KBM-7 (cell line): ENCODE measurements at places on chromosomes 12 and 14.

- no peak for DNase-seq
These were observed 106.2 kb downstream of the NCOR2 start for GRCh38 chr12:124461241-124461673.

- DNase-seq: no peak
These were observed 52.5 kb downstream of the GALNT9 start for GRCh38 chr12:132276827-132277373.

DNA sequence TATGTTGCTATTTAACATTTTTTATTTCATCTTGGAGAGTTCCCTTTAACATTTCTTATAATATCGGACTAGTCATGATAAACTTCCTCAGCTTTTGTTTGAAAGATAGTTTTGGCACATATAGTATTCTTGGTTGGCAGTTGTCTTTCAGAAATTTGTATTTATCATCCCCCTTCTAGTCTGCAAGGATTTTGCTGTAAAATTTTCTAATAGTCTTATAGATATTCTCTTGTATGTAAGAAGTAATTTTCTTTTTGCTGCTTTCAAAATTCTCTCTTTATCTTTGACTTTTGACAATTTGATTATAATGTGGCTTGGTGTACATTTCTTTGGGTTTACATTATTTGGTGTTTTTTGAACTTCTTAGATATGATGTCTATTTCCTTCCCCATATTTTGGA is 116.0 kb upstream of the AVPR1A start:
- no peak for DNase-seq

DNA sequence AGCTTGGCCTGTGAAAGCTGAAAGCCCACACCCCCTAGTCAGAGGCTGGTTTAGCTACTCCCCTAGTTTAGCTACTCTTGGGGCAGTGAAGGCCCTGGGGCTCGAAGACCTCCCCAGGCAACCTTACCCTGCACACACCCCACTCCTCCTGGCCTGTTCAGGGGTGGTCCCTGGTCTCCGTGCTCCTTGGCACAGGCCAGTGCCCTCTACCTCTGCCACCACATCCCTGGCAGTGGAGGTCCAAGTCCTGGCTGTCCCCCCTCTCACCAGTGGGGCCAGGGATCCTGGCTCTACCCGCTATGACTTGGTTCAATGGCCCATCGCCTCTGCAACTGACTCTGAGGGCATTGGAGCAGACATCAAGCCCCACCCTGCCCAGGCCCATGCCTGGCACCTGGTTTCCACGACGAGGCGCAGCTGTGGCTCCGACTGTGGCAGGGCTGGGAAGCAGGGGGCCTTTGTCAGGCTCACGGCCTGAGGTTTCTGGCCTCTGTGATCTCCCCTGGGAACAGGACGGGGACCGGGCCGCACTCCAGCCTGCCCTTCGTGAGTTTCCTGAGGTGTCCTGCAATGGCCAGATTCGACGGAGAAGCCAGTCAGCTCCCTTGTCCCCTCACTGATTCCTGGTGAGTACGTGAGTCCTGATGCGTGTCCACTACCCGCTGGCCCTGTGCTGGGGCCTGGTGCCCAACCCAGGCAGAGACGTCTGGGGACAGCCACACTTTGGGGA is 5.7 kb downstream of the TMEM121 start:
- no peak for DNase-seq

DNA sequence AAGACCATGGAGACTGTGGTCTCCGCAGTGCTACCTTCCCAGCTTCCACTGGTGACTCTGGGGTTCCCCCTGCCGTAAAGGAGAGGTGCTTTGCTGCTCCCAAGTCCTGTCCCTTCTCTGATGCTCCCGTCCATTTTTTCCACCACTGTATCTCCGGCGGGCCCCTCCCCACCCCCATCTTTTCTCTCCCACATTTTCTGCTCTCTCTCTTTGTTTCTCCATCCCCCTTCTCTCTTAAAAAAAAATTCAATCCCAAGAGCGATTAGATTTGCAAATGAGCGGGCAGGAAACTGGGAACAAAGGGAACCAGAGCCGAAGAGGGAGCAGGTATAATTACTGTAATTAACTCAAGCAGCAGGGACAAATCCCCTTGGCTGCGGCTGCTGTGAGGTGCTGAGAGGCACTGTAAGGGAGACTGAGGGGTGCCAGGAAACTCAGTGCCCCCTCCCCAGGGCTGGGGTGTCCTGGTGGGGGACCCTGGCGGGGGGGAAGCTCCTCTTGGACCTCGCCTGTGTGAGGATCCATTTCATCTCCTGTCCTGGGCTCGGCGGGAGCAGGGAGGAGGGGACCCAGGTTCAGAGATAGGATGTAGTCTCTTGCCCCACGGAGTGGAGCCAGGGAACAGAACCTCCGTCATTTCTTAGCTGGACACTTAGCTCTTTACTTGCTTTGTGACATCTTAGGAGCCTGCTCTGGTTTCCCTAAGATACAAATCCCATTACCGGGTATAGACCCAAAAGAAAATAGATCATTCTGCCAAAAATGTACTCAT is 140.4 kb upstream of the NRXN3 start:
- no peak for DNase-seq

GRCh38 chr12:64225626-64226025 is 3.5 kb upstream of the KICS2 start:
- DNase-seq: no peak

DNA sequence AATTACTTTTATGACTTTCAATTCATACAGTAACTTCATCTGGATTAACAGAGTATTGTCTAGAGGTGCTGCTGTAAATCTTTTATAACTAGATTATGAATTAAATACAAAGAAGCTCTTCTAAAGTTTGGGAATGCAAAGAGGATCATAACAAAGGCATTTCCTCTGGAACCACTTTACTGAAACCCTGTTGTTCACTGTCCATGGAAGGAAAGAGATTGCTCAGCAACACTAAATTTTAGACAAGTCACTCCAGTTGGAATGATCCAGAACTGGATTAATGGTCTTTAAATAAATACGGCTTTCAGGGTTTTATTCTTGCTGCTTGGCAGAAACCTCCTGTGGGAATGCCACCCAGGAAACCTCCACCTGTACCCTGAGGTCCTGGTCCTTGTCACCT is 250.6 kb downstream of the KSR2 start:
- DNase-seq: no peak

DNA sequence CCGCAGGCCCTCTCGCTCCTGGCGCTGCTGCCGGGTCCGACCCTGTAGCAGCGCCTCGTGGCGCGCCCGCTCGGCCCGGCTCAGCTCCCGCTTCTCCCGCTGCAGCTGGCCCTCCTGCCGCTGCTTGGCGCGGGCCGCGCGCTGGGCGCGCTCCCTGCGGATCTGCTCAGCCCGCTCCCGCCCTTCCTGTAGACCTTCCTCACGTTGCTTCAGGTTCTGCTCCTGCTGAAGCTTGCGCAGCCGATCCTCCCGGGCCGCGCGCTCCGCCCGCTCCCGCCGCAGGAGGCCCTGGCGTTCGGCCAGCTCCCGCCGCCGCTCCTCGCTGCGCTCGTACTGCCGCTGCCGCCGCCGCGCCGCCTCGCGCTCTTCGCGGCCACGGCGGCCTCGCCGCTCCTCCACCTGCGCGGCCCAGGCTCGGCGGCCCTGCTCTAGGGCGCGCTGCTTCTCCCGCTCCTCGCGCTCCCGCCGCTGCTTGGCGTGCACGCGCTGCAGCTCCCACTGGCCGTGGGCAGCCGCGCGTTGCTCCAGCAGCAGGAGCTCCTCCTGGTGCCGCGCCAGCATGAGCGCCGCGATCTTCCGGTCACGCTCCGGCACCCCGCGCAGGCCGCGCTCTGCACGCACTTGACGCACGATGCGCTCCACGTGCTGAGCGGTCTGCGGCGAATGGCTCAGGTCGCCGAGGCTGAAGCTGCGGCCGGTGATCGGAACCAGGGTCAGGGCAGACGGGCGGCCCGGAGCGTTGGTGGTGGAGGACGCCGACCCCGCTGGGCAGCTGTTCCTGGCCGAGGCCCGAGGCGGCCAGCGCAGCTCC is 2.4 kb downstream of the CCDC177 start:
- DNase-seq: peak; percentile 42

GRCh38 chr12:97283297-97283696 is 179.3 kb upstream of the RMST start:
- peak; percentile 12 for DNase-seq

- DNase-seq: peak; percentile 41
These were observed 20.1 kb downstream of the TSPAN9 start for GRCh38 chr12:3097186-3097804.

- no peak for DNase-seq
These were observed 17.6 kb upstream of the TBC1D30 start for GRCh38 chr12:64806593-64807460.

- no peak for DNase-seq
These were observed 2.0 kb downstream of the SYT10 start for GRCh38 chr12:33437598-33437997.

DNA sequence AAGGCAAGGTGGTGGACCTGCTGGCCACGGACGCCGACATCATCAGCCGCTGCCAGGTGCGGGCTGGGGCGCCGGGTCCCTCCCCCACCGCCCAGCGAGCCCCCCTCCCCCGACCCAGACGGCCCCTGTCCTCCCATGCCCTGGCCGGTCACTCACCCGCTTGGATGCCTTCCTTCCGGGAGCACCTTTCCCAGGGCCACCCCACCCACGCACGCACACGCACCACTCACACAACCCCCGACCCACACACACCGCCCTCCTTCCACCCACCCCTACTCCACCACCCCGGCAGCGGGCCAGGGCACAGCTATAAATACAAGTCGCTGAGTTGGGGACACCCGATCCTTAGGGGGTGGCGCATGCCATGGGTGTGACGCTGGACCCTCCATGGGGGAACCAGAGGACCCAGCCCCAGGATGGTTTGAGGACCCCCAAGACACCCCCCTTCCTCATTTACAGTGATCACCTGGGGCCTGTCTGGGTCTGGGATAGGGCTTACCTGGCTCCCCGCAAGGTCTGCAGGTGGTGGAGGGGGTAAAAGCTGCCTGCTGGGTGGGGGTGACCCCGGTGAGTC is 465 bp downstream of the ADSS1 start:
- no peak for DNase-seq

DNA sequence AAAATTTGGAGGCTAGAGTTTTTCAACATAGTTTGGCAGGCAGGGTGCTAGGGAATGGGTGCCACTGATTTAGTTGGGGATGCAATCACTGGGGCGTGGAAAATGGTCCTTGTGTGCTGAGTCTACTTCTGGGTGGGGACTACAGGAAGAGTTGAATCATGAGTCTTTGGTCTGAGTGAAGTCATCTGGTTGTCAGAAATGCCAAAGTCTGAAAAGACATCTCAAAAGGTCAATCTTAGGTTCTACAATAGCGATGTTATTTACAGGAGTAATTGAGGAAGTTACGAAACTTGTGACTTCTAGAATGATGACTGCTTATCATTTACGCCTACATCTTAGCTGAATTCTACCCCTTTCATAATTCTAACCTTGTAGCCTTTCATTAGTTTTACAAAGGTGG is 209.1 kb downstream of the NUBPL start:
- DNase-seq: peak; percentile 18

DNA sequence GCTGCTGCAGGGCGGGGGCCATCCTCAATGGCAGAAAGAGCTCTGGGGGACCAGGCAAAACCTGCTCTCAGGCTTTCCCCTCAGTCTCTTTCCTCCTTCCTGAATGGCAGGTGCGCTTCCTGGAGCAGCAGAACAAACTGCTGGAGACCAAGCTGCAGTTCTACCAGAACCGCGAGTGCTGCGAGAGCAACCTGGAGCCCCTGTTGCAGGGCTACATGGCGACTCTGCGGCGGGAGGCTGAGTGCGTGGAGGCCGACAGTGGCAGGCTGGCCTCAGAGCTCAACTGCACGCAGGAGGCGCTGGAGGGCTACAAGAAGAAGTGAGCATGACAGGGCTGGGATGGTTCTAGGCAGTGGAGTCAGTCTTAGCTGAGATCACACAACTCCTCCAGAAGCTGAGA is 22.9 kb upstream of the KRT83 start:
- no peak for DNase-seq

- no peak for DNase-seq
These were observed 532.8 kb downstream of the FUT8 start for GRCh38 chr14:65945327-65945726.

- DNase-seq: no peak
These were observed 6.6 kb downstream of the KRT6A start for GRCh38 chr12:52486166-52487105.

DNA sequence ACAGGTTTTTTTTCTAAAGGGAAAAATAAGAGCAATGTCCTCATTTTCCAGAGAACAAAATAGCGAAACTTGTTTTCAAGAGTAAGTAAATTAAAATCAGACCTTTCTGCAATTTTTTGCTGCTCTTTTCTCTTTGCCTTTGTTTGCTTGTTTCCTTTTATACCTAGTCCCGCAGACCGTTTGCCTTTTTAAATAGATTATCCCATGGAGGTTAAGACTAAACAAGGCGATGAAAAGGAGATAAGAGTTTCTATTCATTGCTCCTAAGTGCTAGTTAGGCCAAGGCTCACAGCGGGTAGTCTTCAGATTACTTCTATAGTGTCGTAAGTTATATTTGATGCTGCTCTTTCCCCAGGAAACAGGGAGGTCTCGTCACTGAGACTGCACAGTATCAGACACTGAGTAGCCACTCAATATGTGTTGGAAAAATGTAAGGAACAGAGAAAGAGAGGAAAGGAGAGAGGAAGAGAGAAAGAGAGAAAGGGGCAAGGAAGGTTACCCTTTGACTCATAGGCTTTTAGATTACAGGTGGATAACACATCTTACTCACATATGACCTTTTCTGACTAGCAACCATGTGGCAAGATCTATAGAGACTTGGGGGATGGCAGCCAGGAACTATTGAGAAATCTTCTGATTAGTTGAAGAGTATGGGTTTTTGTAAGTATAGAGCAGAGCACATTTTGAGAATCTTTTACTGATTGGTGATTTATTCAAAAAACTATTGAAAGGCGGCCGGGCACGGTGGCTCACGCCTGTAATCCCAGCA is 107.5 kb upstream of the PARP11 start:
- no peak for DNase-seq

DNA sequence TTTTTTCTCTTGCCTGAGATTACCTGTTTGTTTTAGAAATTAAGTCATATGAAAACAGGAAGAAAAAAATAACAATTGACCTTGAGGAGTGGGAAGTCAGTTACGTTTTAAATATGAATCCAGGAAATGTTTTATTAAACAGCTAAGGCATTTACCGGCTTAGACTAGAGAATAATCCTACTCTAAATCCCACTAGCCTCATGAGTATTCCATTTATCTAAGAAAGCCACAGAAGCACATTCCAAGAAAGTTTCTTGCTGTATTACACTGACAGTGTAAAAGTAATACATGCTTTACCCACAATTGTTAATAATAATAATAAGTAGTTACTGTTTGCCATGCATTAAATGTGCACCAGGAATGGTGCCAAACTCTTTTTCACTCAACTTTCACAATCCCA is 90.9 kb downstream of the BMP4 start:
- no peak for DNase-seq

GRCh38 chr14:77344377-77344996 is 23.7 kb downstream of the GSTZ1 start:
- no peak for DNase-seq

GRCh38 chr14:38056270-38056669 is 151.4 kb upstream of the SSTR1 start:
- no peak for DNase-seq

- peak; percentile 79 for DNase-seq
These were observed 57.1 kb downstream of the ERC1 start for GRCh38 chr12:1047898-1048660.

- no peak for DNase-seq
These were observed 200.2 kb downstream of the TTC8 start for GRCh38 chr14:89024691-89025090.
